Nasal cavity respiratory epithelium epithelial cell of viscerocranial mucosa (primary cell): ENCODE measurements at places on chromosomes 3 and 15. TPM values are rescaled to one million over a fixed set of nuclear protein-coding genes. Genes with fewer than 3 reads are reported as not detected.

Gene LEKR1
- total RNA-seq: 0.28 and 0.68 TPM in 2 replicates

Gene CCR9
- total RNA-seq: not detected in 2 replicates

Gene CHRNA7
- total RNA-seq: 0.34 and 0.50 TPM in 2 replicates

Gene AMOTL2
- total RNA-seq: 83.3 and 153 TPM in 2 replicates

Gene MYD88
- 18.8 and 33.0 TPM in 2 replicates for total RNA-seq

Gene GNAT1
- total RNA-seq: not detected in 2 replicates

Gene CHRM5
- total RNA-seq: not detected in 2 replicates

Gene ABHD17C
- 25.6 and 45.4 TPM in 2 replicates for total RNA-seq

Gene STAC
- 1.7 and 1.9 TPM in 2 replicates for total RNA-seq

Gene CHMP2B
- total RNA-seq: 39.5 and 40.0 TPM in 2 replicates

Gene PTX3
- 1.7 and 7.5 TPM in 2 replicates for total RNA-seq

Gene SLC6A20
- total RNA-seq: 0.14 and 0.34 TPM in 2 replicates

Gene PRSS50
- total RNA-seq: under 0.01 TPM in 1 of 2 replicates, not detected in the other

Gene SENP8
- 2.4 and 2.7 TPM in 2 replicates for total RNA-seq

Gene MCF2L2
- total RNA-seq: 0.14 and 0.68 TPM in 2 replicates

Gene DZIP1L
- 0.34 and 1.3 TPM in 2 replicates for total RNA-seq

Gene PEX11A
- total RNA-seq: 8.9 and 9.8 TPM in 2 replicates

Gene KIF15
- 0.50 and 0.68 TPM in 2 replicates for total RNA-seq

Gene FAM174B
- under 0.01 and 1.3 TPM in 2 replicates for total RNA-seq

Gene PAQR5
- 0.68 and 0.85 TPM in 2 replicates for total RNA-seq

Gene DOCK3
- under 0.01 and 0.36 TPM in 2 replicates for total RNA-seq

Gene NUDT16
- total RNA-seq: 8.1 and 8.5 TPM in 2 replicates

Gene CDHR4
- not detected in 2 replicates for total RNA-seq

Gene LYZL4
- total RNA-seq: not detected in 2 replicates

Gene FRMD5
- 2.7 and 2.8 TPM in 2 replicates for total RNA-seq

Gene ADGRG7
- 34.2 TPM in 1 of 2 replicates, not detected in the other for total RNA-seq

Gene C3orf70
- under 0.01 TPM in 1 of 2 replicates, not detected in the other for total RNA-seq

Gene SV2B
- 0.50 and 0.68 TPM in 2 replicates for total RNA-seq

Gene NPAP1
- total RNA-seq: under 0.01 TPM in 1 of 2 replicates, not detected in the other

Gene KBTBD13
- not detected in 2 replicates for total RNA-seq

Gene SPATA12
- total RNA-seq: not detected in 2 replicates

Gene ZPLD1
- 0.07 and 4.4 TPM in 2 replicates for total RNA-seq

Gene RTP1
- not detected in 2 replicates for total RNA-seq

Gene ANKRD63
- total RNA-seq: not detected in 2 replicates

Gene ACKR4
- total RNA-seq: not detected in 2 replicates

Gene ADIPOQ
- not detected in 2 replicates for total RNA-seq

Gene HHLA2
- not detected in 2 replicates for total RNA-seq

Gene LPP
- total RNA-seq: 21.5 and 50.5 TPM in 2 replicates

Gene GP9
- not detected in 2 replicates for total RNA-seq

Gene CDV3
- 268 and 308 TPM in 2 replicates for total RNA-seq

Gene SCN5A
- total RNA-seq: not detected in 2 replicates

Gene IL12A
- 0.43 and 0.68 TPM in 2 replicates for total RNA-seq

Gene CCR8
- not detected in 2 replicates for total RNA-seq

Gene LRRC31
- not detected in 2 replicates for total RNA-seq

Gene GRM2
- under 0.01 TPM in 2 replicates for total RNA-seq

Gene ANKRD34C
- total RNA-seq: not detected in 2 replicates

Gene ANKUB1
- total RNA-seq: 0.34 and 4.1 TPM in 2 replicates

Gene DUOX1
- total RNA-seq: 26.7 and 48.0 TPM in 2 replicates

Gene CD86
- total RNA-seq: 0.07 TPM in 1 of 2 replicates, not detected in the other

Gene MRPL47
- total RNA-seq: 30.5 and 54.3 TPM in 2 replicates

Gene FBXW12
- not detected in 2 replicates for total RNA-seq

Gene CGNL1
- total RNA-seq: 1.4 and 1.9 TPM in 2 replicates
